H9 (cell line): ENCODE measurements at places on chromosomes 7 and 10. TPM values are rescaled to one million over a fixed set of nuclear protein-coding genes. Genes with fewer than 3 reads are reported as not detected.

Gene GHRHR
- total RNA-seq = 5.9 and 7.4 TPM in 2 replicates

Gene AKR1E2
- 2.2 and 2.5 TPM in 2 replicates for total RNA-seq

Gene TRIM74
- 0.26 TPM in 1 of 2 replicates, not detected in the other for total RNA-seq

Gene PPP1R17
- 1.2 and 1.7 TPM in 2 replicates for total RNA-seq

Gene AASS
- 383 and 398 TPM in 2 replicates for total RNA-seq

Gene PDIA4
- total RNA-seq = 217 and 230 TPM in 2 replicates

Gene CYP3A5
- total RNA-seq = 0.22 TPM in 1 of 2 replicates, not detected in the other

Gene GNG11
- total RNA-seq = 0.64 and 0.68 TPM in 2 replicates

Gene RNF133
- 0.20 and 0.31 TPM in 2 replicates for total RNA-seq

Gene CEP55
- 16.1 and 17.8 TPM in 2 replicates for total RNA-seq

Gene TAS2R5
- total RNA-seq = 0.83 and 0.92 TPM in 2 replicates

Gene HKDC1
- total RNA-seq = 0.31 TPM in 1 of 2 replicates, not detected in the other

Gene GIMAP4
- not detected in 2 replicates for total RNA-seq

Gene GNAI1
- total RNA-seq = 14.1 and 14.8 TPM in 2 replicates

Gene TRIM50
- total RNA-seq = not detected in 2 replicates

Gene C10orf62
- total RNA-seq = 0.31 TPM in 1 of 2 replicates, not detected in the other

Gene AOAH
- total RNA-seq = 0.39 TPM in 1 of 2 replicates, not detected in the other

Gene MINDY4
- total RNA-seq = 2.6 and 3.1 TPM in 2 replicates

Gene PRRT4
- total RNA-seq = 0.15 and 0.24 TPM in 2 replicates

Gene GPR15LG
- total RNA-seq = not detected in 2 replicates

Gene SLC26A5
- total RNA-seq = 0.11 TPM in 1 of 2 replicates, not detected in the other

Gene ZPBP
- total RNA-seq = not detected in 2 replicates

Gene MYOZ1
- total RNA-seq = 1.5 and 2.4 TPM in 2 replicates
